ENCODE measurements at places on chromosomes 11 and 22.

GRCh38 chr22:29145321-29146072 is 60.2 kb upstream of the EMID1 start:
- DNase-seq, result no peak

GRCh38 chr22:31080848-31081649 is at the start of gene SMTN:
TSS of gene SMTN (plus strand) at chr22:31081318. CDS start at chr22:31083259, 1,941 bp downstream.
- DNase-seq, result peak; percentile 79

- DNase-seq, result no peak
These were observed 56.4 kb downstream of the SMIM38 start for GRCh38 chr11:69211920-69212797.

DNA sequence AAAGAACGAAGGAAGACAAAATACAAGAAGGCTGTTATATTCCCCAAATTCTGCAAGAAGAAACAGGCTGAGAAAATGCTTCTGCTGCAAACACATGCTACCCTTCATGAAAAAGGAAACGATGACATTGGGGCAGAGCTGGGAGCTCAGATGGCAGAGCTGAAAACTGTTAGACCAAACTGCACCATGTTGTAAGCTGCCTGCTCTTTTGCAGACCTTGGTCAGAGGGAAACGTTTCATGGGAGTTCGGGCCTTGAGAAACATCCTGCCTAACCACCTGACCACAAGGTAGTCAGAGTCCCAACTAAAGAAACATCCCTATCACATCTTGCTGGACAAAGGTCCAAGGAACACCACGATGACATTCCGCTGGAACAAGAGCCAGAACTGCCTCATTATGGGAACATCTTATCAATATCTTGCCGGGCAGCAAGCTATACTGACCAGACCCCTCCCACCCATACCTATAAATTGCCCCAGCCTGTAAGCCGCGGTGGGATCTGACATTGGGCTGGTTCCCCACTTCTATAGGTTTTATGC is 110.7 kb upstream of the CTSC start:
- DNase-seq, result no peak

DNA sequence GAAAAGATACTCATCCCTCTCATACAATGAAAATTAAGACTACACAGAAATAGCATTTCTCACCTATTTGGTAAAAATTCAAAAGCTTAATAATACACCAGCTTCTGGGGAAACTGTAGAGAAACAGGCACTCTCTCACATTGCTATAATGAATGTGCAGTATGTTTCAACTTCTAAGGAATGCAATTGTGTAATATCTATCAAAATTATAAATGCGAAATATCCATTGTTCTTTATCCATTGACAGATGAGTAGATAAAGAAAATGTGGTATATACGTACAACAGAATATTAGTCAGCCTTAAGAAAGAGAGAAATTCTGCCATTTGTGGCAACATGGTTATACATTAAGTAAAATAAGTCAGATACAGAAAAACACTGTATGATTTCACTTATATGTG is 101.4 kb upstream of the OR9G4 start:
- no peak for DNase-seq

GRCh38 chr22:46390652-46391301 is 55.3 kb downstream of the TRMU start:
- no peak for DNase-seq

DNA sequence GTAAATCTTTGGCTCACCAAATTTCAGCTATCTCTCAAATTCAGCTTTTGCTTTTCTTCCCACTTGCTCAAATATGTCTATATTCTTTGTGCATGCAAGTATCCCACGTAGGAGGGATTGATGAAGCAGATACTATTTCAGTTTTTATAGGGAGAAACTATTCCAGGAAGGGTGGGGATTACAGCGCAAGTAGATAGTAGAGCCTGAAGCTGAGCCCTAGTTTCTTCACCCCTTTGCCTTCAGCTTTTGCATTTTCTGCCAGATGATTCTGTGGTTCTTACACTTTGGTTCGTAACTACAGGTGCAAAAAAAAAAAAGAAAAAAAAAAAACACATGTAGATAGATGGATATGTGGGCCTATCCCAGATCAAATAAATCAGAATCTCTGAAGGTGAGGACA is 3.1 kb upstream of the ACP2 start:
- no peak for DNase-seq

DNA sequence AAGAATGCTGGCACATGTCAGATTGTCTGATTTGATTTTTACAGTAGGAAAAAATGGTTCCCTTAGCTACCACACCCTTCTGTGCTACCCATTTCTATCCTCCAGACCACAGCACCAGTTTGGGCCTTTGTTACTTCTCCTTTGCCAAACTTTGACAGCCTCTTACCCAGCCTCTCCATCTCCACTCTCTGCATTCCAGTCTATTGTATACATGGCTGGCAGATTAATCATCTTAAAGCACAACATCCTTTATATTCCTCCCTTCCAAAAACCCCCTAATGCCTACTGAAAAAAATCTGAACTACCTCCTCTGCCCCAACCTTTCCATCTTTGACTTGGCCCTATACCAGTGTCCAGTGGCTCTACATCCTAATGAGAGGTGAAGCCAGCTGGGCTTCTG is 10.8 kb upstream of the PANX1 start:
- DNase-seq, result no peak

DNA sequence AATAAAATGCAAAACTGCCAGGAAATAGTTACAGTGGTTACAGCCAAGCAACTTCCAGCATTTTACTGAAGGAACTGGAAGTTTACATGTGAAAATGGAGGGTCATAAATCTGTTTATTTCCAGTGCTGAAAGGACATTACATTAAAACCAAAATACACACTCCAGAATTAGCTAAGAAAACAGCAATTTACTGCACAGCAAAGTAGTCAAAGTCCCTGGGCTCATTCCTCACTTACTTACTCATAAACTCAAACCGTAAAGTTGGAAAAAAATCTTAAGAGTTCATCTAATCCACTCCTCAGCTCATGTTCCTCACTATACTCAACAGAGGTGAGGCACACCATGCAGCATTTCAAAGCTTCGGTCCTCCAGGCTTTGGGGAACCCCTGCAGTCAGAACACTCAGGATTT is 17.4 kb downstream of the CTSC start:
- DNase-seq, result no peak

GRCh38 chr11:57396744-57397143 is 6.3 kb upstream of the PRG2 start:
- no peak for DNase-seq

DNA sequence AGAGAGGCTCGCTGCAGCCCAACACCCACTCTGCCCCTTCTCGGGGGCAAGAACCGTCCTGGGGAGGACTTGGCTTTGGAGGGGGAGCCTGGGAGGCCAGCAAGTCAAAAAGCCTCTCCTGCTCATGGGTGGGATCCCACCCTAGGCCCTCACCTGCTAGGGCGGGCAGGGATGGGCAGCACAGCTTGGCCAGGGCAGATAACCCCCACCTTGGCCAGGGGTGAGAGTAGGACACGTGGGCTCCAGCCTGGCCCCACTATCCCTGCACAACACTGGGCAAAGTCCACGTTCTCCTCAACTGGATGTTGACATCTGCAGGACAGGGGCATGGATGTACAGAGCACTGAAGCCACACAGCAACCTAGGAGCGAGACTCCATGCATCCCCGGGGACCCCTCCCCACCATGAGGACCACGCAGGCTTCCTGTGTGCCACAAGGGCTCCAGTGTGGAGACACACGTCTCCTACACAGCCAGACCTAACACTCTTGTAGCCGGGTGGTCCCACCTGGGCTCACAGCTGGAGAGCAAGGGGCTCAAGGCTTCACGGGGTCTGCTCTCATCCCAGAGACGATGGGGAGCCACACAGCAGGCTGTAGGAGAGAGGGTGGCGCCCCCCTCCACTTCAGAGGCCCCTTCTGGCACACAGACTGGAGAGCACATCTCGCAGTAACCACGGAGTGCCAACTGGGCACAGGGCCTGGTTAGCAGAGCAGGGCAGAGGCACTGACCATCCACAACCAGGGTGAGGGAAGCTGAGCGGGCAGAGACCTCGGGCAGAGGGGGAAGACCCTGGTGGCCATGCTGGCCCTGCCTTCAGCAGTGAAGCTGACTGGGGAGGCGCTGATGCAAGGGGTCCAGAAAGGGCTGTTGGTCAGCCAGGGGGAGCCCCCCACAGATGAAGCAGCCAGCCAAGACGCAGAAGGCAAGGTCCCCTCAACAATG is 171.1 kb downstream of the CRYBB2 start:
- no peak for DNase-seq

GRCh38 chr22:26082866-26083265 is 86.4 kb upstream of the SEZ6L start:
- no peak for DNase-seq

GRCh38 chr11:56923116-56923515 is 65.6 kb upstream of the OR5AK2 start:
- no peak for DNase-seq

GRCh38 chr11:33658195-33658900 is 42.3 kb downstream of the C11orf91 start:
- no peak for DNase-seq
